CD8-positive, alpha-beta memory T cell (primary cell): ENCODE measurements at places on chromosomes 12 and 14. TPM values are rescaled to one million over a fixed set of nuclear protein-coding genes. Genes with fewer than 3 reads are reported as not detected.

The DLK1 gene
- not detected for total RNA-seq

GRCh38 chr14:54566410-54567223 is at the start of gene SAMD4A:
Gene SAMD4A, plus strand, starts transcription at chr14:54567128. Its CDS starts 789 bp downstream, at chr14:54567917.
- H3K27me3 ChIP-seq = peaks cover 12% of the 10 kb centered on the region
- H3K4me3 ChIP-seq = peak within 1 kb of the TSS; percentile 81
- H3K27ac ChIP-seq = peak within 1 kb of the TSS; percentile 64
- H3K36me3 ChIP-seq = no peaks in the 10 kb centered on the region

DNA sequence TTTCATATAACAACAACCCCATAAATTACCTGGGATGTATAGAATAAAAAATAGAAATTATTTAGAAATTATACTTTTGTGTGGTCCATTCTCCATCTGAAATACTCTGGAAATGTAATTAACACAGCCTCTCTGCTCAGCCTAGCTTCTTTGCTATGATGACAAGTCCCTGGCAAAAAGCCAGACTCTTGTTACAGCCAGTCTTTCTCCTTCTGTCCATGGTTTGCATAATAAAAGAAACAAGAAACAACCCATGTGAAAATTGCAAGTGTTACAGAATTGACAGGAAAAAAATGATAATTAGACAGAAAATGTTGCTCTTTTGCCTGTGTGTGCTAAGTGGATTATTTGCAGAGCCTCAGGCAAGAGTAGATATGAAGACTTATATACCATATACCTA is 61.3 kb downstream of the C12orf50 start:
- H3K4me1 ChIP-seq = no peaks in the 10 kb centered on the region
- no peak overlapping the region for H3K4me3 ChIP-seq
- H3K36me3 ChIP-seq = no peaks in the 10 kb centered on the region
- H3K27ac ChIP-seq = no peak overlapping the region
- no peak for DNase-seq

DNA sequence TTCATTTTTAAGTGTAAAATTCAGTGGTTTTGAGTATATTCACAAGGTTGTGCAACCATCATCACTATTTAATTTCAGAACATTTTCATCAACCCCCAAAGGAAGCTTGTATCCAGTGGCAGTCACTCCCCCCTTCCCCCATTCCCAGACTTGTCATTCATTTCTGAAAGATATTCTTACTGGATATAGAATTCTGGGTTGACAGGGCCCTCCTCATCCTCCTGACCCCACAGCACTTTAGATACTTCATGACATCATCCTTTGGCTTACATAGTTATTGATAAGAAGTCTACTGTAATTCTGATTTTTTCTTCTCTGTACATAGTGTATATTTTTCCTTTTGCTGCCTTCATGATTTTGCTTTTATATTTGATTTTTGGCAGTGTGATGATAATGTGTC is 8.8 kb upstream of the ADGRD1 start:
- no peaks in the 10 kb centered on the region for H3K36me3 ChIP-seq
- no peaks in the 10 kb centered on the region for H3K27me3 ChIP-seq
- no peak overlapping the region for H3K27ac ChIP-seq
- DNase-seq = no peak
- H3K4me3 ChIP-seq = no peak overlapping the region

- no peaks in the 10 kb centered on the region for H3K27me3 ChIP-seq
- H3K4me3 ChIP-seq = no peak overlapping the region
- no peak for DNase-seq
- no peaks in the 10 kb centered on the region for H3K4me1 ChIP-seq
Observed at GRCh38 chr12:87384226-87384625, 645.0 kb downstream of the C12orf50 start.

DNA sequence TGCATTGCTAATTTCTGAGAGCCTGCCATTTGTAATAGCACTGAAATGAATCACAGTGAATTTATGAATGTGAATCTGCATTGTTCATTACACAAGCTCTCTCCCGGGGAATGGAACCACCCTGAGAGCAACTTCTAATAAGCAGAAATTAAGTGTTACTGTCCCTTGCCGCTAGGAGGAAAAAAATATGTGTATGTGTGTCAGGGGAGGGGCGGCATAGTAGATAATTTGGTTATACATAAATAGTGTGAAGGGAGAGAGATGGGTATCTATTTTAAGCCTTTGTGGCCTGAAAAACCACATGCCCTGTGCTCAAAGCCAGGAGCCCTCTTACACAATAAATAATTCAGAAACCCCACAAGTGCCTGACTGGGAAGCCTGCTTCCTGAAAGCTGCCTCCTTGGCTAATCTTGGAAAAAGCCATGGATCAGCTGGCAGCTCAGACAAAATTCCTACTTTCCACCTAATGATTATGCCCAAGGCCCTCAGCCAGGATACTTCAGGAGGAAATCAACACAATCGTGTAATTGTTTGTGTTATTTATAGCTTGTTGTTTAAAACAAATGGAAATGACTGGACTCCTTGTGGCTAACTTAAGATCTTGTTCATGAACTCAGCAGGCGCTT is 366.2 kb upstream of the KITLG start:
- H3K27me3 ChIP-seq = no peaks in the 10 kb centered on the region
- no peaks in the 10 kb centered on the region for H3K36me3 ChIP-seq
- H3K4me1 ChIP-seq = no peaks in the 10 kb centered on the region
- no peak for DNase-seq
- H3K27ac ChIP-seq = no peak overlapping the region
